ENCODE measurements at places on chromosomes 16 and 17.
A peak's percentile ranks its signal among the peaks of the same experiment; 100 is the strongest.

DNA sequence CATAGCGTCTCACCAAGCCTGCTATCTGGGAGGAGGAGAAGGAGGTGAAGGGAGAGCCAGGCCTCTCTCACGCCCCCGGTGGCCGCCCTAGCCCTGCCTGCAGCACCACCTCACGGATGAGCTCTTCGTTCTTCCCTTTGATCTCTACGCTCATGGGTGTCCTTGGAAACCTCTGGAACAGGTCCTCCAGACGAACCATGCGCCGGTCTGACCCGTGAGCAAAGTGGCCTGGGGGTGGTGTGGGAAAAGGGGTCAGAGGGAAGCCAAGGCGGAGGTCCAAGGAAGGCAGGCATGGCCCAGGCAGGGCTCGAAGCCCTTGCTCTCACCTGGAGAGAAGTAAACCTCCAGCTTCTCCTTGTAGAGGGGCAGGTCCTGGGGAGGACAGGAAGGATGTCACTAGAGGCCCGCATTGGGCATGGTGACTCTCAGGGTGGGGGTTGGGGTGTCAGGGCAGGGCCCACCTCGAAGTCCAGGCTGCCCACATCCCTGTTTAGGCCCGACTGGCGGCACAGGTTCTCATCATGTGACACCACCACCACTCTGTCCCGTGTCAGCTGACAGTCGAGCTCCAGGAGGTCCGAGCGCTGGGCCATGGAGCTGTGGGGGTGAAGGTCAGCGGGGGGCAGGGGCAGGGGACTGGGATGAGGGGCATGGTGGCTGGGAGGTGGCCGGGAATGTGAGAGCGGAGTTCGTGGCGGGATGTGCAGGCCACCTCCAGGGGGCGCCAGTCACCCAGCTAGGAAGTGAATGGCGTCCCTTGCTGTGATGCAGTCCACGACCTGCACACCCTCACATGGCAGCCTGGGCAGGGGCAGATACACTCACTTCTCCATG is 923 bp downstream of the GDPD3 start:
- no peak for DNase-seq

- no peak for DNase-seq
Measured at GRCh38 chr17:3475812-3476610, at the start of gene ASPA. ASPA (plus strand) TSS chr17:3475997; CDS start chr17:3476160, 163 bp downstream.

DNA sequence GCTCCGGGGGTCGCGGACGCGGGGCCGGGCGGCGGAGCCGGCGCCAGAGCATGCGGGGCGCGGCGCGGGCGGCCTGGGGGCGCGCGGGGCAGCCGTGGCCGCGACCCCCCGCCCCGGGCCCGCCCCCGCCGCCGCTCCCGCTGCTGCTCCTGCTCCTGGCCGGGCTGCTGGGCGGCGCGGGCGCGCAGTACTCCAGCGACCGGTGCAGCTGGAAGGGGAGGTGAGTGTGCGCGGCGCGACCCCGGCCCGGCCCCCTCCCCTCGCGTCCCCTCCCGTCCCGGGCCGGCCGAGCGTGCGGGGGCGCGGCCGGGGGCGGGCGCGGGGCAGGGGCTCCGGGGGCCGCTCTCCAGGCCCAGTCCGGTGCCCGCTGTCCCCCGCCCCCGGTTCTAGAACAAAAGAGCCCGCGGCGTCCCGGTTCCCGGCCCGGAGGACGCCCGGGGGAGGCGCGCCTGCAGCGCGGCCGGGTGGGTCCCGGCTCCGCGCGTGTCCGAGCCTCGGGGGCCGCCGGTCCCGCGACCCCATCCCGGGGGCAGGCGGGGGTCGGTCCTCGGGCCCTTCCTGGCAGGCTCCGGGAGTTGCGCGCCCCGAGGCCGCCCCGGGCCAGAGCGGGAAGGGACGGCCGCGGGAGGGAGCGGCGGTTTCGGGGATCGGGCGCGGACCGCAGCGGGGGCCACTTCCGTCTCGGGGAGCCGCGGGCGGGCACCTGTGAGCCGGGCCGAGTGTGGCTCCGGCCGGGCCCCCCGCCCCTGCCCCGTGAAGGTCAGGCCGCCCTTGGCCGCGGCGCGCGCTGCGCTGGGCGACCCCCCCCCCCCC is 563 bp downstream of the METRNL start:
- DNase-seq: no peak

DNA sequence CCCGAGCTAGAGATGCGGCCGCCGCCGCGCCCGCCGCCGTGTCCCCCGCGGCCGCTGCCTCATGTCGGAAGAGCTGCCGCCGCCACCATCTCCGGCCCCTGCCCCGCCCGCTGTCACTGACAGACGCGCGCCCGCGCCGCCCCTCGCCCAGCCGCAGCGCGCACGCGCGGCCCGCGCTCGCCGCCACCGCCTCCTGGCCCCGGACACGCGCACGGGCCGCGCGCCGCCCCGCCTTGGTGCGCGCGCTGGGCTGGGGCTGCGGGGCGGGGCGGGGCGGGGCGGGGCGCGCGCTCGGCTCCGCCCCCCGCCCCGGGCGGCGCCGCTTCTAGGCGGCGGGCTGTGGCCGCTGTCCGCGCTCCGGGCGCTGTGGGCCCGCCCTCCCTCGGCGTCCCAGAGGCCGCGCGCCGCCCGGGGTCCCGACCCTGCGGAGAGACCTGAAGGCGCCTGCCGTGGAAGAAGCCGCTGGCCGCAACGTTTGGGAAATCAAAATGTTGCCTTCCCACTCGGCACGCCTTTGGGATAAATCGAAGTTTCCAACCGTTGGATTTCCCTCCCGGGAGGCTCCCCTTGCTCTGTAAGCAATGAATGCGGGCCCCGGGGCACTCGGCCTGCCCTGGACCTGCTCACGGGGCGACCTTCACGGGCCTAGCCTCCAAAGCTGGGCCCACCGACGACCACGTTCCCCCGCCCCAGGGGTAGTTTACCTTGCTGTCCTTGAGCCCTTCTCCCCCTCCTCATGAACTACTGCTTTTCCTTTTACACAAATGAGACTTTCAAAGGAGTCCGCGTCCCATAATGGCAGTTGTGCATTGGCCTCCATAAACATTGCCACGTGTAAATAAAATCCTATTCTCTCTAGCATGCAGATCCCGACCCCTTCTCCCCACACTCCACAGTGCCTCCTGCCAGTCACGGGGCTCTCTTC is at the start of gene ADCY9:
Gene ADCY9 (minus strand): TSS at position 118 of the 925 bp plus-strand sequence. CDS start 1,000 bp downstream, outside the sequence.
- DNase-seq: peak; percentile 71

GRCh38 chr17:17305281-17305801 is 2.2 kb downstream of the NT5M start:
- no peak for DNase-seq

- peak; percentile 83 for DNase-seq
Measured at GRCh38 chr17:15260376-15261257, 4.5 kb downstream of the PMP22 start.

- DNase-seq: peak; percentile 96
Measured at GRCh38 chr17:996554-997344, at the start of gene TIMM22. TIMM22 (plus strand) TSS chr17:997129; CDS start chr17:997143, 14 bp downstream.

DNA sequence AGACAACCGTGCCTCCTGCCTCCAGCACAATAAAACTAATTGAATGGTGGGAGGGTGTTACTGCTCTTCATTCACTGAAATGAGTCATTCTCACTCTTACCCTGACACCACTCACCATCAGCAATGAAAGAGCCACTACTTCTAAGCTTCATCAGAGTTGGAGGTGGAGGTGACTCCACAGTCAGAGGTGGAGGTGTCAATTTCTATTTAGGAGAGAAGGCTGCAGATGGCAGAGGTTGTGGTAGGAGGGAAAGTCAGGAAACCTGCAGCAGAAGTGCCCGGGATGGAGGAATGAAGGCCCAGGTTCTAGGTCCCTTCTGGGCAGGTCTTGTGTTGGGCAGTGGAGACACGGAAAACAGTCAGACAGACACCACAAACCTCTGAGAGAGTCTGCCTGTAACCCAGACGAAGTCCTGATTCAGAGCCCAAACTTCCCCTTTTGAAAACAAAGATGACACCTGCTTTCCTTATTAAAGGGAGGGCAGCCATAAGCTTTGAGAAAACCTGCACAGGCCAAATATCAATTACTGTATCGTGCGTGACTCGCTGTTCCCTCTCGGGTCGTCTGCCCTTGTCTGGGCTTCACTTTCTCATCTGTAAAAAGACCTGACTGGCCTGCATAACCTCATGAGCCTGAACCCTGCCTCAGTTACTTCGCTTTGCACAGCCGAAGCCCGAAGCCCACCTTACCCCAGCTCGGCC is 668 bp downstream of the ATPAF2 start:
- peak; percentile 8 for DNase-seq

DNA sequence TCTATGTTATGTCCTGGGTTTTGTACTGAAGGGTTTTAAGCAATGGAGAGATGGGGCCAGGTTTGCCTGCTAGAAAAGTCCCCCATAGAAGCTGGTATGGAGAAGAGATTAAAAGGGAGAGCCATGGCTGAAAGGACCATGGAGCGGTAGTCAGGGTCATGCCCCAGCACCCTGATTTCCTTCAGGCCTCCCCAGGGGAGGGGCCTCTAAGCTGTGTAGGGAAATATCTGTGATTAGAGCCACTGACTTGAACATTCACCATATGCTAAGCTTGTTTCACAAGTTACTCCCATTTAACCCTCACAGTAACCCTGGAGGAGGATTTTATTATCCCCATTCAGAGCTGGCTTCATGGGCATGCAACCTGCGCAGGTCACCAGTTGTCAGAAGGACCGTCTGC is 3.8 kb upstream of the ATP2A3 start:
- DNase-seq: no peak

- peak; percentile 99 for DNase-seq
Measured at GRCh38 chr17:31269578-31269983, 27.5 kb downstream of the OMG start.

GRCh38 chr17:69477204-69477902 is 62.9 kb downstream of the MAP2K6 start:
- no peak for DNase-seq

DNA sequence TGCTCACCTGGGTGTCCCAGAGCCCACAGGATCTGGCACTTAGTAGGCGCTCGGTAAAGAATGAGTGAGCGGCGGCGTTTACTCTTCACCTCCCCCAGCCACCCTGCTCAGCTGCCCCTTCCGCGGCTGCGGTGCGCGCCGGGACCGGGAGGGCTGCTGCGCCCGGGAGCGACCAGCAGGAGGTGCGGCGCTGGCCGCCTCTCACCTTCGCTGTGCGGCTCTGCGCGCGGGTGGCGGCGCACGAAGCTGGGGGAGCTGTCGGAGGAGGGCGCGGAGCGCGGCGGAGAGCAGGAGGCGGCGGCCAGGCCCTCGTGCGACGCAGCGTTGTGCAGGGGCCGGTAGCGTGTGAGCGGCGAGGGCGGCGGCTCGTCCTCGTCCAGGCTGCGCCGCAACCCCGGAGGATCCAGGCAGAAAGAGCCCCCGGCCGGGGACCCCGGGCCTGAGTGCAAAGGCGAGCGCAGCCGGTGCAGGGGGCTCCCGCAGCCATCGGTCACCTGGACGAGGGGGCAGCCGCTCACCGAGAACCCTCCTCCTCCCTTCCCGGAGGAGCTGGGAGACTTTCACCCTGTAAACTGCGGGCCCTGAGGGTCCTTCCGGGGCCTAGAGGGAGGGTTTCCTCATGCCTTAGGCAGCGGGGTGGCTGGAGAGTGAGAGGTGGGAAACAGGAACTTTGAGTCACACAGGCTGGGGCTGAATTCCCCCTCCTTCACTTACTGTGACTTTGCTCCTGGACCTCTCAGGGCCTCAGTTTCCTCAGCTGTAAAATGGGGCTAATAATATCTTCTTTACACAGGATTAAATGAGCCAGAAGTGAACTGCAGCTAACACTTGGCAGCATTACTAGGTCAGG is 12.5 kb downstream of the SAMD14 start:
- peak; percentile 46 for DNase-seq

- DNase-seq: no peak
Measured at GRCh38 chr16:87329436-87330256, 12.5 kb upstream of the C16orf95 start.

- DNase-seq: no peak
Measured at GRCh38 chr16:4017807-4018206, 98.4 kb downstream of the ADCY9 start.

DNA sequence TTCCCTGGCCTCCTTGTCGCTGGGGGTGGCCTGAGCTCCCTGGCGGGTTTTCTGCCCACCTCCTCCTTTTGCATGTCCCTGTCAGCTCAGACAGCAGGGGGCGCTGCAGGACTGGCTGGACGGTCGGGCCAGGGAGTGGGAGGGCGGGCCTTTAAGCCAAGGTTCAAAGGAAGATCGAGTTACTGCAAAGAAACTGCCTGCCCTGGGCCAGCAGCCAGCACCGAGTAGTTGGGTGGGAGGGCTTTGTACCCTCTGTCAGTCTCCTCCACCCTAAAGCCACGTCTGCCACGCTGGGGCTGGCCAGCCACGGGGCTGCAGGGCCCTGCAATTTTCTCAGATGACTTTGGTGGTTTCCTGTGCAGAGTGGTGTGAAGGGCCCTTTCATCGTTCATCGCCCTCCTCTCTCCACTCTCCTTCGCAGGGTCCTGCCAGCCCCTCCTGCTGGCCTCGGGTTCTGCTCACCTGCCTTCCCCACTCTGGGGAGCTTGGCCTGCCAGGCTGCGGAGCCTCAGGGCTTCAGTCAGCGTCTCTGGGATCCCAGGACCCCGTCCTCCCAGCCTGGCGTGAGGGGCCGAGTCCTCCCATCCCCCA is 12.3 kb downstream of the GPR142 start:
- DNase-seq: peak; percentile 31

DNA sequence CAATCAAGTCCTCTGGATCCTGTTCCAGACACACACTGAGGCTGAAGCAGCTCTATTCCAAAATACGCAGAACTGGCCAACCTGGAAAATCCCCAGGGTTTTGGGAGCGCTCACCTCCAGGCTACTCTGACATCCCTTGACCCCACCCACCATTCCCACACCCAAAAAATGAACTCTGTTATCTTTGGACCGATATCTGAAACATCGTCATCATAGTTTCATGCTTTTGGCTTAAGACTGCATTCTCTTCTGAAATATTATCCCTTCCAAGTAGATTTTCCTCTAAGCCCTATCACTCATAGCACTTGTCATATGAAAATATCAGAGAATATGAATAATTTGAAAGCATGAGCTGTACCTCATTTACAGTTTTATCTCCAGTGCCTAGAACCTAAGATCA is 34.7 kb downstream of the VAT1L start:
- no peak for DNase-seq

DNA sequence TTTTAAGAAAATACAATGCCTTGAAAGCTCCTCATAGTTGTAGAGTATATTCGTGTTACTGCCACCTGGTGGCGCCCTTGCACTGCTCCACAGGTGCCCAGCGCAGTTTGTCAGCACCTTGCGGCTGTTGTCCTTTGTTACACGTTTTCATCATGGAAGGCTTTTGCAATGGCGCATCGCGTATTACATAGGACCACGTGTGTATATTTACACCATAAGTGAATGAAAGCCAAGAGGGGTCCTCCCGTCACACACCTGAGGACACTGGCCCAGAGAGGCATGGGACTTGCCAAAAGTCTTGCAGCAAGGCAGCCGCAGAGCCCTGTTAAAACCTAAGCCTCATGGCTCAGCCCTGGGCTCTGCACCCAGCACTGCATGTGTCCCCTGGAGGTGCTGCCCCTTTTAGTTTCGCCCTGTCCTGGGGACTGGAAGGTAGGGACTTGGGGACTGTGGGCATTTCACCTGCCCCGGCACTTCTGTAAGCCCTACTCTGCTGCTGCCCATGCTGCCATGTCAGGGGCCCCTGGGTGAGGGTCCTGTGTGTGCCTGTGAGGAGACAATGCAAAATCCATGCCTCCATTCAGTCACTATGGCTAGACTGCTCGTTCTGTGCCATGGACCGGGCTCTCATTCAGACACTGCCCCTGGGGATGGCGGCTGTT is 24.3 kb downstream of the POLR3E start:
- DNase-seq: peak; percentile 35

- no peak for DNase-seq
Measured at GRCh38 chr16:1378087-1378803, 26.5 kb downstream of the GNPTG start.
